ENCODE measurements at places on chromosomes 7 and 10.
A peak's percentile ranks its signal among the peaks of the same experiment; 100 is the strongest.

GRCh38 chr7:64630496-64630895 is 35.4 kb upstream of the ZNF107 start:
- no peak for DNase-seq

GRCh38 chr10:130466271-130466997 is 330.2 kb downstream of the GLRX3 start:
- no peak for DNase-seq

DNA sequence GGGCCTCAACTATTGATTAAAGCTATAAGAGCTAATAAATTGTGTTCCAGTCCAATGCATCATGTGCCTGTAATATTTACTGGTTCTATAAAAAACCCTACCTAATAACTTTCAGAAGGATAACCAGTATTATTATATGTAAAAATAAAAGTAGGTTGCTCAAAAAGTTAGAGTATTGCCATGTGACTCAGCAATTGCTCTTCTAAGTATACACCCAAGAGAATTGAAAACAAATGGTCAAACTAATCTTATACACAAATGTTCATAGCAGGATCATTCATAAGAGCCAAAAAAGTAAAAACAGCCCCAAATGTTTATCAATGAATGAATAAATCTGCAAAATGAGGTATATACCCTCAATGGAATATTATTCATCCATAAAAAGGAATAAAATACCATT is 89.5 kb upstream of the TES start:
- DNase-seq: no peak

GRCh38 chr10:131207584-131208532 is 103.7 kb downstream of the TCERG1L start:
- no peak for DNase-seq

DNA sequence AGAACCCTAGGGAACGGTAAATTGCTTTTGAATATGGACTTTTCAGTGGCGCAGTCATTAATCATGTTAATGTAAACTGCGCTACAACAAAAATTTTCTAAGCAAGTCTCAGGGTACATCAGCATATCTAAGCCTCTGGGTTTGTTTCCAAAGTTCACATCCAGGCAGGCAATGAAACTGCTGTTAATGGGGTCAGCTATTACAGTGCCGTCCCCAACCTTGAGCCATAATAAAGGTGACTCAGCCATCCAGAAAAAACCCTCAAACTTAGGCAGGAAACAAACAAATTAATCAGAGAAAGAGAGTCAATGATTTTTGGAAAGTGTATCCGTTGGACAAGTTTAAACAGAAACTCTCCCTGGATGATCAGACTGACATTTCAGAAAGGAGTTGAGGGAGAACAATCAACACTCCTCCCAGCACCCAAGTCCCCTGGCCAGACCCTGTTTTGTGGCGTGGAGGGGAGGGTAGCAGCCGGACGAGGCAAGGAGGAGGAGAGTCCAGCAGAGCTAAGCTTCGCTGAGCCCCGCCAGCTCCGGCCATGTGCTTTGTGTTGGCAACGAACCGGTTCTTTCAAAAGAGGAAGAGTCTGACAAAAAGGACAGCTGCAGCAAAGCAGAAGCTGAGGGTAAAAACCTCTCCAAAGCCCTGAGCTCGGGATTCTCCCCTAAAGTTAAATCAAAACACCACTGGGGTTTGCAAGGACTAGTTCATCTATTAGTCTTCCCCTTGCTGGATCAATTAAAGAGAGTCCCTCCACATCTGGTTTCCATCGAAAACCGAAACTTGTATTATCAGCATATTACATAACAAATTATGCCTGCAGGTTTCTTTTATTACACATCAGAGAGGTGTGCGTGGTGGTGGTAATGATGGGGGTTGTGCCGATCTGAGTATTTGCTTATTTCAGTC is 3.6 kb downstream of the FAM53B start:
- no peak for DNase-seq

DNA sequence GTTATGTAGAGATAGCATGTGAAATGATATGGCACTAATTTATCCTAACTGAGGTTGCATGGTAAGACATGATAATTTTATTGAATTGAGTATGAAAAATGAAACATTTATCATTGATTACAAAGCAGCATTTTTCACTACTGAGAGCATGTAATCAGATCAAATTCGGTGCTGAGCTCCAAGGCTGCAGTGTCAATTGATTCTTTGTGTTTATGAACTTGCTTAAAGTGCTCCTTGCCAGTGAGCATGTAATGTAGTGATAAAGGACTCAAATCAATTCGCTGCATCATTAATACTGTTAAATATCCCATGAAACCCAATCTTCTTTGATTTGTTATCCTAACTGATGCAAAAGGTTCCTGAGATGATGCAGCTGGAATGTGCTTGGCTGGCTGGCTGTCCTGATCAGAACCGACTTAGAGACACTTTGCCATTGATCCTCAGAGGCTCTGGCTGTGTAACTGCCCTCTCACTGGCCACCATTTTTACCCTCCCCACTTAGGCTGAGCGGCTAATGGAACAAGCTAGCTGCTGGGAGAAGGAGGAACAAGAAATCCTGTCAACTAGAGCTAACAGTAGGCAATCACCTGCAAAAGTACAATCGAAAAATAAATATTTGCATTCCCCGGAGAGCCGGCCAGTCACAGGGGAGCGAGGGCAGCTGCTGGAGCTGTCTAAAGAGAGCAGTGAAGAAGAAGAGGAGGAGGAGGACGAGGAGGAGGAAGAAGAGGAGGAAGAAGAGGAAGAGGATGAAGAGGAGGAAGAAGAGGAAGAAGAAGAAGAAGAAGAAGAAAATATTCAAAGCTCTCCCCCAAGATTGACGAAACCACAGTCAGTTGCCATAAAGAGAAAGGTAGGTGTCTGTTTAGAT is 89.8 kb upstream of the SAMD8 start:
- DNase-seq: no peak

- peak; percentile 65 for DNase-seq
Observed at GRCh38 chr10:4370376-4370775, 455.6 kb upstream of the AKR1E2 start.

GRCh38 chr10:127715249-127715648 is 21.7 kb upstream of the FOXI2 start:
- no peak for DNase-seq

GRCh38 chr10:126243971-126244370 is 144.3 kb downstream of the ADAM12 start:
- DNase-seq: peak; percentile 100

DNA sequence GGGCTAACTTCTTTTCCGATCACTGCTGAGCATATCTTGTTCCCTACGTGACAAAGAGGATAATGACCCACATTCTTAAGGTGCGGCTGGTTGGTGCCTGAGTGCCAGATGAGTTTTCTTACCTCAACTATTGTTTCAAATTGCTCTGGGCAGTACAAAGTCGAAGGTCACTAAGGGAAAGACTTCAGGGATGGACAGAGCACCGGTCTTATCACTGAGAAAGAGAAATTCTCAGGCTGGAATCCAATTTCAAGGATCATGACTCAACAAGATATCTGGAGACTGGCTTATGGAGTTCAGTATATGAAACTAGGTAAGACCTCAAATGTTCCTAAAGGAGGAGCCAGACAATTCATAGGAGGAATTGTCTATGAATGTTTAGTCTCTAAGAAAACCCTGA is 780.3 kb downstream of the SUGCT start:
- peak; percentile 16 for DNase-seq

DNA sequence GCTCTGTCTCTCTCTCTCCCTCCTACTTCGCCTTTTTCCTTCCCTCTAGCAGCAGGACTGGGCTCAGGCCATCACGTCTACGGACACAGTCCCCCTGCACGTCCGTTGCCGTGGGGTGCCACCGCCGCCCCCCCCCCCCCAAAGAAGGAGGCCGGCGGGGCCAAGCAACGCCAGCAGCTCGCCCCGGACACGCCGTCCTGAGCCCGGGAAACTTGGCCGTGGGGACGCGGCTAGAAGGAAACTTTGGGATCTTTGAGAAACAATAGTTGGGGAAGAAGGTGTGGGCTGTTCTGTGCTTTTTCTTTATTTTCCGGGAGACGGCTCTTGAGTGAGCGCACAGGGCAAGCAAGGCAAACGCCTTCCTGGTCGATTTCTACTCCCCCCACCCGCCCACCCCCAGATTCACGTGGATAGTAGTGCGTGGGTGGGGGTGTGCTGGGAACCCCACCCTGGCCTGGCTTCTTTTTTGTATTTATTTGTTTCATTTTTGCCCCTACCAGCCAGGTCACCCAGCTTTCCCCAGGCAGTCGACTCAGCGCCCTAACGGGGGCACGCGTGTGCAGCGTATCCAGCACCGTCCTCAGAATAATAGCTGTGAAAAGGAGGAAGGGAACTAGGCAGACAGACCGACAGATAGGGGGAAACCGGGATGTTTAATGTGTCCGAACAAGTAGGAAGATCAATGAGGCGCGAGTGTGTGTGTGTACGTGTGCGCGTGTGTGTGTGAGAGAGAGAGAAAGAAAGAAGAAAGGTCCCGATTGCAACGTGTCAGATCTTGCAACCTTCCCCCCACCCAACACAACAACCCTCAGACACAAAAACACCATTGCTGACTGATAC is 1.4 kb downstream of the MXI1 start:
- peak; percentile 44 for DNase-seq

DNA sequence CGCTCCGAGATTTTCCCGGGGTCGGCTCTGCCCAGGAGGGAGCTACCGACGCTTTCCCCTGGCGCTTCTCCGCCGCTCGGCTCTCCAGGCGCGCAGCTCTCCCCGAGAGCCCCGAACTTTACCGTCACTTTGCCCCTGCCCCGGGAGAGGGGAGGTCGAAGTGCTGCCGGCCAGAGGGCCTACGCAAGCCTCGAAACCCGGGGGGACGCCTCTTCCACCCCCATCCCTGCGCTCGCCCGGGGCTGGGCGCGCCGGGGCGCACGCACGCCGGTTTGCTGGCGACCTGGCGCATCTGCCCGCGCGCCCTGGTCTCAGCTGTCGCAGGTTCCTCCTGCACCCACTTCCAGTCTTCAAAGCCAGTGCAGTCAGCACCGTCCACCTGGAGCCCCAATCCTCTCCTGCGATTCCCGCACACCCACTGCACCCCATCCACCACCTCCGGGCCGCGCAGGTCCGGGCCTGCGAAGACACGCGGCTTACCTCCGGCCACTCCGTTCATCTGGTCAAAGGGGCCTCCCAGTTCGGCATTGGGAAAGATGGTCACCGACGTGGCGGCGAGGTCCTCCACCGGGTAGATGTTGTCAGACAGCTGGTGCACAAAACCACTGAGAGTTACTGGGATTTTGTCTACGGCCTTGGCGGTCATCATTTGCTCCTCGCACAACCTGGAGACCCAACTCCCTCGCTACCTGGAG is 638 bp downstream of the EGR2 start:
- no peak for DNase-seq

DNA sequence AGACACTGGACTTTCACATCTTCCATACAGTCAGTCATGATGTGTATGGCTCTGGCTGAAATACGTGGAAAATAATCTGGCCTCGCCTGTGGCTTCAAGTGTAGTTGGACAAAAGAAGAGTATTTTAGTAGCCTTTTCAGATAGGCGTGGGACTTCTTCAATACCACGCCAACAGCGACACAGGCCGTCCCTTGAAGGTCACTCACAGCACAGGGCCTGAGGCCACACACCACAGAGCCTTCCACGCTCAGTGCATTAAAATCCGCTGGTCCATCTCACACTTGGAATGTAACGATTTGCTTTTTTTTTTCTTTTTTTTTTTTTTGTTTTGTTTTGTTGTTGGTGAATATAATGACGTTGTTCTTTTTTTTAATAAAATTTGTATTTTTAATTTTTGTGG is 51.8 kb upstream of the SUN1 start:
- no peak for DNase-seq

GRCh38 chr10:75050149-75050919 is 61.1 kb upstream of the SAMD8 start:
- DNase-seq: no peak

- no peak for DNase-seq
Observed at GRCh38 chr7:19920705-19921104, 147.3 kb upstream of the TMEM196 start.
